Small intestine (tissue), 16 donors: ENCODE measurements at places on chromosomes 11 and 22.
A peak's percentile ranks its signal among the peaks of the same experiment; 100 is the strongest.

GRCh38 chr11:87122852-87123251 lies 85.1 kb downstream of the TMEM135 start:
- no peak for DNase-seq

- no peak for DNase-seq
These were observed 115.0 kb downstream of the GGTLC2 start for GRCh38 chr22:22759371-22759770.

DNA sequence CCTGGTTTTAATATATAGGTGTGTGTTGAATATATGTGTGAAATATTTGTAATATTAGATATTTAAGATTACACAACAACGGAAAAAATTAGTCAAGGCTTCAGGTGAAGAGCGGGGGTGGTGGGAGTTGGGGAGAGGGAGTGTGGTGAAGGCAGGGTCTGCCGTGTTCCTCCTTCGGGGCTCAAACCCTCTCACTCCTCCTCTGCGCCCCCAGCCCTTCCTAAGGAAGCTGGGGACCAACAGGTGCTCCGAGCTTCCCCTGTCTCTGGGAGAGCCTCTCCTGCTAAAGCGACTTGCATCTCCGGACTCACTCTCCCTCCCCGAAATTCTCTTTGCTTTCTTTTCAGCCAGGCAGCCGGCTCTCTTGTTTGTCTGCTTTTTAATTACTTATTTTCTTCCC lies 960 bp upstream of the CADM1 start:
- no peak for DNase-seq

- no peak for DNase-seq
These were observed 72.7 kb downstream of the SIK2 start for GRCh38 chr11:111674941-111675340.

DNA sequence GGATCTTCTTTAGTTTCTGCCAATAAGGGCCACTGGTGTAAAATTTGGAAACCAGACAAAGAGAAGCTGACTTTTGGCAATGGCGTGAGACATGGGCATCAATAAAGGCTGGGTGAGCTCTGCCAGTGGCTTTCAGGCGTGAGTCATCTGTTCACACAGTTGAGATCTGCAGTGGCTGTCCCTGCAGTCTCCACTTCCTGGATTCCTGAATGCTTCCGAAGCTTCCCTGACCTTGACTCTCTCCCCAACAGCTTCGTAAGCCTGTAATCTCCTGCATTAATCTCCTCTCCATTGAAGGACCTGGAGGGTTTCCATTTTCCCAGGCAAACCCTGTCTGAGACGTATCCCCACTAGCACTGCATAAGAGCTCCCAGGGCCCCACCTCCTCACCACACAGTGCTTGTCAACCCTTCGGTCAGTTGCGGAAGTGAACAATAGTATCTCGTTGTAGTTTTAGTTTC lies 574.7 kb downstream of the TBC1D22A start:
- DNase-seq = peak; percentile 69
